Stimulated activated CD8-positive, alpha-beta memory T cell treated with anti-CD3 and anti-CD28 coated beads, Interleukin-7, amount 100 ng/mL, for 4 hours (primary cell): ENCODE measurements at places on chromosomes 12 and 14.

DNA sequence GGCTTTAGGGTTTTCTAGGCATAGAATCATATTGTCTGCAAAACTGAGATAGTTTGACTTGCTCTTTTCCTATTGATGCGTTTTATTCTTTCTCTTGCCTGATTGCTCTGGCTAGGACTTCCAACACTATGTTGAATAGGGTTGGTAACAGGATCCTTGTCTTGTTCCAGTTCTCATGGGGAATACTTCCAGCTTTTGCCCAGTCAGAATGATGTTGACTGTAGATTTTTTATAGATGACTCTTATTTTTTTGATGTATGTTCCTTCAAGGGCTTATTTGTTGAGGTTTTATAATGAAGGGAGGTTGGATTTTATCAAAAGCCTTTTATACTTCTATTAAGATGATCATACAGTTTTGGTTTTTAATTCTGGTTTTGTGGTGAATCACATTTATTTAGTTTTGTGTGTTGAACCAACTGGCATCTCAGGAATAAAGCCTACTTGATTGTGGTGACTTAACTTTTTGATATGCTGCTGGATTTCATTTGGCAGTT is 478.2 kb downstream of the TMEM117 start:
- DNase-seq, result no peak

DNA sequence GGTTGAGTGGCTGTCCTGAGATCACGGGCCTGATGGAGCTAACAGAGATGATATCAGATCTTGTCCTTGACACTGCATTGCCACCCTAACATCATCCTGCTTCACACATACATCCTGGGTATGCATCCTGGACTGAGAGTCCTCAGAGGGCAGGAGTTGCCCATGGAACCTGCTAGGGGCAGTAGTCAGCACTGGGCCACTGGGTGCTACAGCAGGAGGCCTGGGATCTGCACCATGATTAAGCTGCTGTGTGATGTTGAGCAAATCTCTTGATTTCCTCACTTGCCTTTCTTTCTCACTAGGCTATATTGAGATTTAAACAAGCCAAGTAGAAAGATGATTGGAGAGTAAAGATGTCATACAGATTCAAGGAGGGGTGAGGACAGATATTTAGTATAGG is 22.1 kb upstream of the EIF4B start:
- DNase-seq, result no peak

DNA sequence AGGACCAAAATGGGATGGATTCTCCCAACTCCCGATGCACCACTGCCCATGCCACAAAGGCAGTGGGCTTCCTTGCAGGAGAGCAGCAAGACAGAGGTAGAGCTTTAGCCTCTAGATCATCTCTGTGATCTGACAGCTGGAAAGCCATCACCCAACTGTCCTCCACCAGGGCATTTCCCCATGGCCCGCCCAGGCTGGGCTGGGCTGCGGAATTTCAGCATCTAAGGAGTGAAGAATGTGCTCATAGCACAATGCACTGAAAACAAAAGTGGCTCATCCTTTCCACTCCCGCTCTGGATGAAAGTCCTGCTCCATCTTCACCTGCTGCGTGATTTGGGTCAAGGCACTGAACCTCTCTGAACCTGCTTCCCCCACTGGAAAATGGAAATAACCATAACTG is 5.6 kb downstream of the SYNE3 start:
- no peak for DNase-seq

DNA sequence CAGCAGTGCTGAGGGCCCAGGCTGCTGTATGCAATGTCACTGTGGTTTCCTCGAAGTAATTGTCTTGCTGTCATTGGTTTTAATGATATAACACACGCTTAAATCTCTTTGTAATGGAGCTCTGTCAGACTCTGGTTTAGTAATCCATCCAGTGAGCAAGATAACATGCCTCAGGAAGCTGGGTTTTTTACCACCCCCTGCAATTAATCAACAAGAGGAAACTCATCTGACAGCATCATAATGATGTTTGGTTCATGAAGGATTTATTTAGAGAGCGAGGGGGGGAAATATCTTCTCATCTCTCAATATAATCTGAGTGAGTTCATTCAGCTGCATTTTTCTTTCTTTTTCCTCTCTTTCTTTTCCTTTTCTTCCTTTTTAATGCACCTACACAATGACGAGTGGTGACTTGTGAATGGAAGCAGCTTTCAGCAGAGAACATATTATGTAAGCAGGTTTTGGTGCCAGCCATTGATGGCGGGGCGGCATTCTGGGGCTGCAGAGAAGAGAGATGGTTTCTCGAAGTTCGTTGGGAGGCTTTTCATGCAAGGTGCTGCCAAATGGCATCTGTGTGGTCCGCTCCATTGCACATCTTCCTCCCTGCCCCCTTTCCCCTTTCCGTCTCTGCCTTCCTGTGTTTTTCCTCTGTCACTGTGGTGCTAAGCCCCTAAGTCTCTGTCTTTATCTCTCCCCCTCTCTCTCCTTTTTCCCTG is 6.7 kb downstream of the RPH3A start:
- no peak for DNase-seq

DNA sequence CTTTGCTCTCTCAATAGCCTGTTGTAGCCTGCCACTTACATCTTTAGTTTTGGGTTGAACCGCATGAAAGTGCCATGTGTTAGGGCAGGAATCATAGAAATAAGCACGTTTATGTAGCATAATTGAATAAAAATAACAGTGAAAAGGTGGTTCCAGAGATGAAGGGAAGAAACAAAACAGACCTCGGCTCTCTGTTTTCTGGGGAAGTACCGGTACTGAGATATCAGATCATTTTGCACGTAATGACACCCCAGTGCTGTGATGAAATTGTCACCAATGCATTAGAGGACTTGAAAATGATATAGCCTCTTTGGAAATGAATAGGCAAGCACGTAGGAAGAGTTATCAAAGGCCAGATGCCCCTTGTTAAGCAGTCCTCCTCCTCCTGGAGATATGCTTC is 42.5 kb upstream of the DLK1 start:
- DNase-seq, result no peak

- no peak for DNase-seq
These were observed 61.9 kb downstream of the ESR2 start for GRCh38 chr14:64232095-64232838.

GRCh38 chr12:125418902-125419564 is 353.8 kb downstream of the AACS start:
- no peak for DNase-seq

DNA sequence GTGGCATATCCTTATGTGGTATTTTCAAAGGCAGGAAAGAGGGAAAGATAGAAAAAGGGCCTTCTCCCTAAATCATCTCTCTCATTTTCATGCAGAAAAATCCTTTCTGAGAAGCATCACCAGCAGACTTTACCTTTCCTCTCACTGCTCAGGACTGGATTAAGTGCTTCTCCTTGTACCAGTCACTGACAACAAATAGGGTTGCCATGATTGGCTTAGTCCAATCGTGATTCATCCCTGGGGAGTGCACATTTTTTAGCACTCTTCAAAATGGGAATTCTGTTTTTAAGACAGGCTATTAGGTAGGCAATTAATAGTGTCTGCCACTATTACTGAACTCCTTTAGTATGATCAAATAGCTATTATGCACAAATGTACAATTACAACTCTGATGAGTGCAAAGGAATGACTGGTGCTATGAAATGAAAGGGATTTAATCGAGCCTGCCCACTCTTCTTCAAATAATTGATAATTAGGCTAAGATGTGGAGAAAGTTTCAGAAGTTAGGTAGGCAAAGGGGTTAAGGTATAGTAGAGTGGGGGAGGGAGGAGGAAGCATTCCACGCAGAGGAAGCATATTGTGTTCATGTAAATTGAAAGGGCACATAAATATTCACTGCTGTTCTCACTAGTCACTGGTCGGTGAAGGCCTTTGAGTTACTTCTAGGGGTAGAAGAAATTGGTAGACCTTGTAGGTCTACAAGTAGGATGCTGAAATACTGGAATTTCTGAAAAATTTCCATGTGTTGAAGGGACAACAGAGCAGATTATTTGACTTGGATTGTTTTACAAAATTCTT is 84.0 kb downstream of the MSRB3 start:
- no peak for DNase-seq

DNA sequence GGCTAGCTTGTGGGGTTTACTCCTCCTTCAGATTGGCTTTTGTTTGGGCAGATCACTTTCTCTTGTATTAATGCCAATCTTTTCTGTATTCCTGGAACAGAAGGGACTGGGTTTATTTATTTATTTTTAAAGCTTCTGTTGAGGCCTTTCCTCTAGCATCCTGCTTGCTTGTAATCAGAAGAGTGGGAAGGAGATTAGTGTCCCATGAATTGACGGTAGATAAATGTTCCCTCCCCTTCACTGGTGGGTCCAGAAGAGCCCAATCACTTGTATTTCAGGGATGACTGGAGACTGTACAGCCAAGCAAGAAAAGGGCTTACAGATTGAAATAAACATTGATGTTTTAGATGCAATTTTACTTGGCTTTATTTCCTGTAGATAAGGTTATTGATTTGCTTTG is 71.0 kb downstream of the LIN52 start:
- no peak for DNase-seq

DNA sequence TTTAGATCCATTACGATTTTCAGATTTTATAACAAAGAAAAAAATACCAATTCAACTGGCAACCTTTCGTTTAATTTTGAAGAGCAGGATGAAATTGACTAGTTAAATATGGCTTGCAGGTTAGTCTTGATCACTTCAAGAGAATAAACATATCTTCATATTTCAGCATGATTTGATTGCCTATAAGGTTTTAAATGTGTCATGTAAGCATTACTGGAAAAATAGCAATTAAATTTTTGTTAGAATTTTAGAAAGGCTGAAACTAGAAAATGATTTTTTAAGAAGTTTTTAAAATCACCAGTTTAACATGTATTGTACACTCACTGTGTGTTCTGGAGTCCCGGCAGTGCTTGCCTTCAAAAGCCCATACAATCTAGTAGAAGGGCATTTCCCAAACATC is 310.2 kb upstream of the DIO2 start:
- no peak for DNase-seq

GRCh38 chr12:119679081-119679480 is 11.1 kb downstream of the PRKAB1 start:
- DNase-seq, result no peak

DNA sequence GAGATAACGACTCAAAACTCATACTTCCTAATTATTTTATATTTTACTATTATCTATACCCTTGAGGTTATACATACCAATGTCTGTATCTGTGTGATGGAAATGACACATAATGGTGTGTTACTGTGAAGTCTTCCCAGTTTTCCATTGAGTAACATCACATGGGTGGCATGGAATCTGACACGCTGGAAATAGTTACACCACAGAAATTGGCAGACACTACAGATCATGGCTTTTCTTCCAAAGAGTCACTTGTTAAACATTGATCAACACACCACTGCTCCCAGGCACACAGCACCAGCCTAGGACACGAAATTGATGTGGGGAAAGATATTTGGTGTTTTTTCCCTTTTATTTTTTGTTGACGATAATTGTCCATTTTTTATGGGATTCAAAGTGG is 33.0 kb upstream of the VWF start:
- no peak for DNase-seq

DNA sequence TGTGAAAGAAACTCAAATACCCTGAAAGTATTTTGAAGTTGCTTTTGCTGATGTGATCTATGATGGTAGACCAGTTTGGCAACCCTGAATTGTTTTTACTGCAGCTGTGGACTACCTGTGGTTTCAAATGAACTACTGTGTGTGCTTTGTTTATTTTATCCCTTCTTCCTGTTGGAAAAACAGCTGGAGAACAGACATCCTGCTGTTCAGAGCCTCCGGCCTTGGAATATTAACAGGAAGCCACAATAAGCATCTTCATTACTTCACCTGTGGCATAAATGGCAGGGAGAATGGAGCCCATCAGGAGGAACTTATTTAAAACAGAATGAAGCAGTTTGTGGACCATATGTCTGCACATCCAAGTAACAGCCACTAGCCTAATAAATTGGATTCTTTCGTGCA is 104.8 kb downstream of the DUSP6 start:
- DNase-seq, result no peak

DNA sequence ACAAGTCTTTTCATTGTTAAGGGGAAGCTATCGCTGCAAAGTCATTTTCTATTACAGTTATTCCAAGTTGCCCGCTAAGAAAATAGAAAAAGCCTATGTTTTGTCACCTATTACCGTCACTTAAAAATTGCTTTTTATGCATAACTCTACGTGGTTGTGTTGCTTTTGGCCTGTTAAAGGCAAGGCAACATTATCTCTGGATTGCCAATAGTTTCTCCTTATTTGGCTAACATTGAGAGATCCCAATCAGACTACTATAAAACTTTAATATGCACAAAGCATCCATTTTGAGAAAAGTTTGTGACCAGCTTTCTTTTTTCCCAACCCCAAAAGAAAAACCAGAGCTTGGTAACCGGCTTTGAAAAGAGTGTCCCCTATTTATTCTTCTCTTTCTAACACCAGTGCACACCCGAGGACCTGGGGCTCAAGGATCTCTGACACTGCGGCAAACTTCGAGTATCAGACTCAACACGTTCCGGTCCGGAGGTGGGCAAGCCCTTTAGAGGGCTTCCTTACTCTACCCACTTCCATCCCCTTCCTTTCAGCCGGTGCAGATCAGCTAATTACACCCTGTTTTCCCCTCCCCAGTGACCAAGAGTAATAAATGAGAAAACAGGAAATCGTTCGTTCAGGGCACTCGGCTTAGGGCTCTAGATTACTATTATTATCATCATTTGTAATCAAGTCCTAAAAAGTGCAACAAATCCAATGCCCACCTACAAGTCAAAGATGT is 1.2 kb downstream of the PPP1R12A start:
- DNase-seq, result peak; percentile 6

DNA sequence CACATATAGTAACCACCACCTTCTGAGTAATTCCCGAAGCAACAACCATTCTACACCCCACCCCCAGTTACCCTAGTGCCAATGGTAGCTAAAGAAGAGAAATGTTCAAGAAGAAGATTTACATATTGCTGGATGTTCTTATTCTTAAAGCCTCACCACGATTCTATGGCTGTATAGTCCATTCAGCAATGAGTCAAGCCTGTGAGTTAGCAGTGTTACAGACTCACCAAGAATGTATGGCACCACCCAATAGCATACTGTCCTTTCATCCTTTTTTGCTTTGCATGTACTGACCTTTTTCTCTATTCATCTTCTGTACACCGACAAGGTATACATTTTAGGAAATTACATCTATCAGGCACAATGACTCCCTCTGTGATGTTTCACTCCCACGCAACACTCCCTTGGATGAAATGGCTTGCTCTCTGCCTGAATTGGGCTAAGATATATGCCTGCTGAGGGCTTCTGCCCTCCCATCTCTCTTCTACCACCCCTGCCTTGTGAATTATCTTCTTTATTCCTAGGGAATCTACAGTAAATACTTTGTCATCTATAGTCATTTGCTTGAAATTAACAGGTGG is 945.8 kb downstream of the DIO2 start:
- no peak for DNase-seq

- DNase-seq, result no peak
These were observed 142.4 kb downstream of the PRKCH start for GRCh38 chr14:61463664-61464285.

DNA sequence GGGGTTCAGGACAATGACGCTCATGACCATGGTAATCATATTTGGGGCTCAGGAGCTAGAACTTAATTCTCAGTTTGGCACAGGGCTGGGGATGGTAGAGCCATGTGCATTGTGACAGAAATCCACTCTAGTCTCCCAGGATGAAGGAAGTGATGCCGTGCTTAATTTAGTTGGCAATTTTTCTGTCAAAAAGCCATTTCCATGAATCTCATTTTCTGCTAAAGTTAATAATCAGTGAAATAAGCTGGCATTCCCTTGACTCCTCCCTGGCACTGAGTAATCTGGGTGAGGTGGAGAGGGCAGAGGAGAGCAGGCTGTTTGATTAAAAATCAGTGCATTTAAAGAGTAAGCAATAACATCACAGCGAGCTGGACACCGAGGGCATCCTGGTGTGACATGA is 45.0 kb upstream of the GPR68 start:
- DNase-seq, result no peak
